ENCODE measurements at places on chromosomes 2 and 18. TPM values are rescaled to one million over a fixed set of nuclear protein-coding genes. Genes with fewer than 3 reads are reported as not detected.
A peak's percentile ranks its signal among the peaks of the same experiment; 100 is the strongest.

The KCNF1 gene
- total RNA-seq = 3.2 TPM

The DSG1 gene
- total RNA-seq = not detected

The CCDC138 gene
- total RNA-seq = 31.4 TPM

The ALPI gene
- not detected for total RNA-seq

DNA sequence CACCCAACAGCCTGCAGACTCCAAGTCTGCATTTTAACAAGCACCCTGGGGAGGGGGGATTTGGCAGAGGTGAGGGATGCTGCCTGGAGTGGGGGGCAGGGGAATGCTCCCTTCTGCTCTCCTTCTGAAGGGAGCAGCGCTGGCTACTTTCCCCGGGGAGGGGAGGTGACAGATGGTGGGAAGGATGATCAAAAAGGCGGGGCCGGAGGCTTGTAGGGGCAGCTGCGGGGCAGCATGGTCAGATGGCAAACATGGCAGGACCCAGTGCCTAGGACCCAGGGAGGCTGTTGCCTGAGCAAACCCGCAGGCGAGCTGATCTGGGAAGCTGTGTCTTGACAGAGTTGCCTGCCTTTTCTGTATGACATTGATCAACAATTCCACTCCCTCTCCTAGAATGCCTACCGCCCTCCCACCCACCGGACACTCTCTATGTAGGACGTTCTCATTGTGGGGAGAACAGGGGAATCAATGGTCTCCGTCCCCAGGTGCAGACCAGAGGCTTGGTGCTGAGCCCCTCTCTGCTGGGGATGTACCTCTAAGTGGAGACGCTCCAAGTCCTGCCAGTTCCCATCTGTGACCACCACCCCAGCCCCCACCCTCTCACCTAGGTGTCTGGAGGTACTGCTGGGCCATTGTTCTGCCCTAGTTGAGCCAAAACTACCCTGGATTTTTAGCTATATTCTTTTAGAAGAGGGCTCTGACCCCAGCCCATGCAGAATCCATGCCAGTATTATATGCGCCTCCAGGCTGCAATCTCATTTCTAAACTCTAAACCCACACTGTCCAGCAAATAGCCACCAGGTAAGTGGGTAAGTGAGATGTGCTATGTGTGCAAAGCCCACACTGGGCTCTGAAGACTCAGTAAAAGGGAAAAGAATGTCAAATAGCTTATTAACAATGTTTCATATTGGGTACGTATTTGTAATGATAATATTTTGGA, 89.7 kb upstream of the SEC11C start:
- H3K4me1 ChIP-seq = peaks cover 2% of the 10 kb centered on the region
- H3K27ac ChIP-seq = no peak overlapping the region
- DNase-seq = no peak
- H3K27me3 ChIP-seq = no peaks in the 10 kb centered on the region

DNA sequence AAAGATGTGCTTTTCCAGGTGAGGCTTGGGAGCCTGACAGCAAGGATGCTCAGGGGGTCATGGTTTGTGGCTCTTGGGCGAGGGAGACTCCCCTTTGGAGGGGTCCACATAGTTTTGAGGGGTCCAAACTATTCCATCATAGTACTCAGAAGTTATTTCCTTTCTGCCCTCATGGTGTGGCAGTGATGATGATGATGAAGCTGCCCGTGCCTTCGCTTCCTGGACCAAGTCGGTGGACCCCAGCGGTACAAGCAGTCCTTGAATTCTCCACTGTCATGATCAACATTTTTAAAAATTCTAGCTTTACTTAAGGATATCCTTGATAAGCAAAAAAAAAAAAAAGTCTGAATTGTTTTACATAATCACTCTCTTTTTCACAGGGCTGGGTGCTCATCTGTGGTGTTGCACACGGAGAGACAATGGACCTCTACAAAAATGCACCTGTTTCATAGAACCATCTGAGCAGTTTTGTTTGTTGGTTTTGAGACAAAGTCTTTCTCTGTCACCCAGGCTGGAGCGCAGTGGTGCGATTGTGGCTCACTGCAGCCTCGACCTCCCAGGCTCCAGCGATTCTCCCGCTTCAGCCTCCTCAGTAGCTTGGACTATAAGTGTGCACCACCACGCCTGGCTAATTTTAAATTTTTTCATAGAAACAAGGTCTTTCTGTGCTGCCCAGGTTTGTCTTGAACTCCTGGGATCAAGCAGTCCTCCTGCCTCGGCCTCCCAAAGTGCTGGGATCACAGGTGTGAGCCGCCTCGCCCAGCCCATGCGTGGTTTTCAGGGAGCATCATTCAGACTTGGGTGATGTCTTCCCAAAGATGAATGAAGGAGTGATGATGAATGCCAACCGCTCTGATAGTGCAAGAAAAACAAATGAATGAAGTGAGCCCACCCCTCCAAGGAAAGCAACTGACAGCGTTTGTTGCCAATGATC, 271.4 kb upstream of the HDAC4 start:
- no peaks in the 10 kb centered on the region for H3K4me1 ChIP-seq
- no peak overlapping the region for H3K4me3 ChIP-seq
- no peak for DNase-seq
- H3K27me3 ChIP-seq = no peaks in the 10 kb centered on the region
- no peak overlapping the region for H3K27ac ChIP-seq

GRCh38 chr2:98946855-98947254, 10.8 kb upstream of the CRACDL start:
- DNase-seq = no peak
- H3K27ac ChIP-seq = no peak overlapping the region
- H3K36me3 ChIP-seq = no peaks in the 10 kb centered on the region
- H3K4me1 ChIP-seq = no peaks in the 10 kb centered on the region

DNA sequence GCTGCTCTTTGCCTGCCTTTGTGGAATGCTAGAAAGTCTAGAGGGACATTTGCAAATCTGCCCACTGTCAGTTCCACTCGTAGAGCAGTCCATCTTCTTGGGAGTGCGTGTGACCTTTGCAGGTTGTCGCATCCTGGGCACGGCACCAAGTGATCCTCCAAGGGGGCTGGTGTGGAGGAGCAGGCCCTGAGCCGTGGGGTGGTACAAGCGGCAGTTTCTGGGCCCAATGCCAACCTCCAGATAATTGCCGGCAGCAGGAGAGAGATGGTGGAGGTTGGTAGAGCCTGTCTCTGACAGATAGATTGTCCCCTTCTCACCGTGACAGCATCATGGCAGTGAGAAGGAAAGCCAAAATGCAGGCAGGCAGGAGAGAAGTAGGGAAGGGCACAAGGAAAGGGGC, 150.7 kb upstream of the SLC14A2 start:
- no peak overlapping the region for H3K4me3 ChIP-seq
- H3K4me1 ChIP-seq = no peaks in the 10 kb centered on the region
- DNase-seq = no peak
- H3K27ac ChIP-seq = no peak overlapping the region

GRCh38 chr2:165008730-165009315, 53.5 kb upstream of the SLC38A11 start:
- no peak overlapping the region for H3K4me3 ChIP-seq
- no peaks in the 10 kb centered on the region for H3K36me3 ChIP-seq
- H3K4me1 ChIP-seq = no peaks in the 10 kb centered on the region
- no peak for DNase-seq
- no peak overlapping the region for H3K27ac ChIP-seq
- H3K27me3 ChIP-seq = no peaks in the 10 kb centered on the region

DNA sequence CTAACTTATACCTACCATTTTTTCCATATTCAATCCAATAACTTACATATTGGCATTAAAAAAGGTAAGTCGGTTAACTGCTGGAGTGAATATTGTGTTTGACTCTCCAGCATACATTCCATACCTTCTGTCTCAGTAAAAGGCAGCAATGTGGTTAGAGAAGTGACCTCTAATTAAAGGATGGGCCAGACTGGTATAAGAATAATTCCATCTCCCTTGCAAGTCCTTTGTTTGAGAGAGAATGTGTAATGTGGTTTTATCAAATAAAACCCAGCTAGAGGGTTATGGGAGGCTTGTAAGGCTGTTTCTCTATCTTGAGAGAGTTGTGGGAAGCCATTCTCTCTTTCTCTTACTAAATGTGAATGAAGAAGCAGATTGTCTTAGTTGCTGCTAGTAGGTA, 289.3 kb upstream of the TCF4 start:
- H3K36me3 ChIP-seq = no peaks in the 10 kb centered on the region
- no peaks in the 10 kb centered on the region for H3K4me1 ChIP-seq
- no peak overlapping the region for H3K27ac ChIP-seq
- no peak for DNase-seq

GRCh38 chr2:194559523-194559922, 1097.5 kb upstream of the SLC39A10 start:
- DNase-seq = no peak
- no peaks in the 10 kb centered on the region for H3K27me3 ChIP-seq
- no peak overlapping the region for H3K4me3 ChIP-seq
- no peak overlapping the region for H3K27ac ChIP-seq
- no peaks in the 10 kb centered on the region for H3K4me1 ChIP-seq

DNA sequence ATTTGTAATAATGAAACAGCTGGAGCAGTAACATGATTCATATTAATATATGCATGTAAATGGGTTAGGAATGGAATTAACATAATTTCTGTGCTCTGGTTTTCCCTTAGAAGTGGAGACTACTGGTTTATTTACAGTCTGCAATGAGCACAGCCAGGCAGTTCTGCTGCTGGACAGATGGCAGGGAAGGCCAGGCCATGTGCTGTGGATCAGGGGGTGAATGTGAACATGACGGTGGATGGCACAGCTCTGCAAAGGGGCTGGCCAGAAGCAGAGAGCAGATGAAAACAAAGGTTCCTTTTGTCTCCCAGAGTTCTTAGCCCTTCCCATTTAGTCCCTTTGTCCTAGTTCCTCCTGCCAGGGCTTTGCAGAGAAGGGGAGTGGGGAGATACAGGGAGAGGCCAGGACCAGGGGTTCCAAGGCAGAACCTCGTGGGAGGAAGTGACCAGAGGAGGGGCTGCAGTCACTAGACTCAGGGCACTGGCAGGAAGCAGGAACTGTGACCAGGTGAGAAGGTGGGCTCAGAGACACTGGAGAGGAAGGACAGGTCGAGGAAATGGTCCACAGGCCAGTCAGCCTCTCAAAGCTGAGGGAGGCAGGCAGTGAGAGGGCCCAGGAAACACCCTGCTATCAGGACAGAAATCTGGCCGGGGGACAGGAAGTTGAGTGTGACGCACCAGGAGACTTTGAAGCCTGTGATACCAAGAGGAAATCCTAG, 112.9 kb upstream of the ATP8B1 start:
- no peak for DNase-seq
- no peaks in the 10 kb centered on the region for H3K36me3 ChIP-seq
- H3K4me1 ChIP-seq = no peaks in the 10 kb centered on the region
- H3K27me3 ChIP-seq = no peaks in the 10 kb centered on the region
- H3K4me3 ChIP-seq = no peak overlapping the region
- H3K27ac ChIP-seq = no peak overlapping the region

DNA sequence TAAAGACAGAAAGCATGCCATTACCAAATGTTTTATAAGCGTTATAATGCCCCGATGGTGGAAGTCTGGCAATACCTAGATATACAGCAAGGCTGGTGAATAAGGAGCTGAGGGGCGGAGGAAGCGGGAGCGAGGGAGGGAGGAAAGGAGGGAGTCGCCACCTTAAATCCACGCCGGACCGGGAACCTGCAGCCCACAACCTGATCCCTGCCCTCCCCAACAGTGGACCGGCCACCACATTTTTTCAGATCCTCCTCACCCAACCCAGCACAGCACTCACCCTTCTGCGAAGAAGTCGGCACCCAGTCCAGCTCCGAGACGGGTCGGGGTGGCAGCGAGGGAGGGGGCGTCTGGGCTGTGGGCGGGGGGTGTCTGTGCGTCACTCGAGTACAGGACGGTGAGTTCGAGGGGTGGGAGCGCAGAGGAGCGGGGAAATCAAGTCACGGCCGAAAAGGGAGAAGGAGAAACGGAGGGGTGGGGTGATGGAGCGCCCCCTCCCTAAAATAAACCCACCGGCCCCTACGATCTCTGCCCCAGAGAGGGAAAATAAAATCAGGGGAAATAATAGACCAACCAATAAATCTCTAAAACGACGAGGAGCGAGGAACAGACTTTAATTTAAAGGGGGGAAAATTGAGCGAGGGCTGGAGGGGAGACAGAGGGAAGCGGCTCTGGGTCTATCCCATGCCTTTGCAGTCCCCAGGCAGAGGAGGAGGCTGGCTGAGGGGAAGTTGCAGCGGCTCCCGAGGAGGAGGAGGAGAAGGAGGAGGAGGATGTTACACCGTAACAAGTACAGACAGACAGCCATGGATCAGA, 96.5 kb upstream of the SERTAD2 start:
- no peaks in the 10 kb centered on the region for H3K36me3 ChIP-seq
- peaks cover 2% of the 10 kb centered on the region for H3K27me3 ChIP-seq
- H3K4me1 ChIP-seq = no peaks in the 10 kb centered on the region
- peak overlapping the region; percentile 99 for H3K4me3 ChIP-seq
- H3K27ac ChIP-seq = no peak overlapping the region
- peak; percentile 41 for DNase-seq

DNA sequence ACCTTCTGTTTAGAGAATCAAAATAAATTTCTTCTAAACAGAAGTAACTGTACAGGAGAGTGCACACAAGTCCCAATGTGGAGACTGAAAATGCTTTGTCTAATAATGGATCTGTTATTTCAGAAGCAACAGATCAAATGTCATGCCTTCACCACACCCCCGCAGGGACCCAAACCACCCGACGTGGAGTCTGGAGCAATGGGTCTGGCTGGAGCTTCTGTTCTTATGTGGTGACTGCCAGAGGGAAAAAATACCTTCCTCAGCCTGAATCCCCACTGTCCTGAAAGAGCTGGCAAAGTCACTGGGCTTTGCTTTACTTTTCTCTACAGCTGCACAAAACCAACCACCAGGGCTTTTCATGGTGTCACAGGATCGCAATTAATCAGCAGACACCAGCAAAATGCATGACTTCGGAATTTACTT, 119.0 kb upstream of the ZFP36L2 start:
- H3K27me3 ChIP-seq = no peaks in the 10 kb centered on the region
- no peak for DNase-seq
- H3K4me3 ChIP-seq = no peak overlapping the region
- no peak overlapping the region for H3K27ac ChIP-seq
- peaks cover 7% of the 10 kb centered on the region for H3K36me3 ChIP-seq
